Kidney capillary endothelial cell (primary cell): ENCODE measurements at places on chromosomes 3 and 15.

GRCh38 chr15:57195326-57195725, 181.0 kb upstream of the CGNL1 start:
- no peak for DNase-seq

DNA sequence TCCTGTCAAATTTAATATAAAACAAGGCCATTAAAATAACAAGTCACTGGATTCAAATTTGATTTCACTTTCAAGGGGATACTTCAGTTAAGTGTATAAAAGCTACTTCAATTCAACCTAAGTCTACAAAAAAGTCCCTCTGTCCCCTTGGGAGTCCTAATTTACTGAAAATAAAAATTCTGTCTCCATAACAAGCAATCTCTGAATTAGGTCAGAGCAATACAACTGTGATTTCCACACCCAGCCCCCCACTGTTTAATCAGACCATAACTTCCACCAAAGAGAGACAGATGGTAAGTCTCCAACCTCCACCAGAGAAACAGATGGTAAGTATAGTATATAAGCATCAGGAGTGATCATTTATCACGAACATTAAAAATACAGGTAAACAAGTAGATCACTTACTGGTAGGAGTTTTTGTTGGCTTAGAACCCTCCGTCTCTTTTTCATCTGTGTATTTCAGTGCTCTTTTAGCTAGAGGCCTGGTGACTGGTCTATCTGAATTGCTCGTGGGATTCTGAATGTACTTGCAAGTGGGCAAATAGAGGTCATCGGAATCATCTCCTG, 12.1 kb downstream of the SGO1 start:
- no peak for DNase-seq

GRCh38 chr3:186210852-186211500, 102.1 kb upstream of the ETV5 start:
- DNase-seq = no peak

DNA sequence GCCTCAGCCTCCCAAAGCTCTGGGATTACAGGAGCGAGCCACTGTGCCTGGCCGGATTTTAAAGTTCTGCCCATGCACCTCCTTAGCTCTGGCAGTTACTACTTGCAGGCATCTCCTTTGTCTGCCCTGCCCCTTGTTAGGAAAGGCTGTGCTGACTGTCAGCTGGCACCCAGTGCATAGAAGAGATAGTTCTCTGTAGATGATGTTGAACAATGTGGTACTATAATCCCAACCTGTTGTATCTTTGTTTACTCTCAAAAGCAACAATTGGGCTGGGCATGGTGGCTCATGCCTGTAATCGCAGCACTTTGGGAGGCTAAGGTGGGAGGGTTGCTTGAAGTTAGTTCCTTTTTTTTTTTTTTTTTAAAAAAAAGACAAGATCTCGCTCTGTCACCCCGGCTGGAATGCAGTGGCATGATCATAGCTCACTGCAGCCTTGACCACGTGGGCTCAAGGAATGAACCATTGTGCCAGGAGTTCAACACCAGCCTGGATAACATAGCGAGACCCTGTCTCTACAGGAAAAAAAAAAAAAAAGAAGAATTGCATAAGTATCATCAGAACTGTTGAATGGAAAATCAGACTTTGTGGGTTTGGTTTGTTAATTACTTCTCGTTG, 30.6 kb downstream of the FLNB start:
- no peak for DNase-seq

GRCh38 chr3:6771171-6771570, 89.7 kb upstream of the GRM7 start:
- no peak for DNase-seq

DNA sequence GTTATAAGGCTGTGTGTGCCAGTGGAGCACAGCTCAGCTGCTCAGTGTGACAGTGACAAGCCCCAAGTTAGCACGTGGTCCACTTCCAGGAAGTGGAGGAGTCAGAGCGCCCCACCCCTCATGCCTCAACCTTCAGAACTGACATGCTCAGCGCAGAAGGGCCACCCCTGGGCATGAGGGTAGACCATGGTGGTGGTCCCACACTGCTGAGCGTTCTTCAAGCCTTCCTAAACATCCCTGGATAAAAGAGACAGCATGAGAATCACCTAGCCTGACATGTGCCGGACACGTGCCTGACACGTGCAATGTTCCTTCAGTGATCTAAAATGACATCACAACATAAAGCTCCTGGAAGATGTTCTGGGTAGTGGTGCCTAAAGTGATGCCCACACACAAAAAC, 16.8 kb downstream of the ATP10A start:
- no peak for DNase-seq

DNA sequence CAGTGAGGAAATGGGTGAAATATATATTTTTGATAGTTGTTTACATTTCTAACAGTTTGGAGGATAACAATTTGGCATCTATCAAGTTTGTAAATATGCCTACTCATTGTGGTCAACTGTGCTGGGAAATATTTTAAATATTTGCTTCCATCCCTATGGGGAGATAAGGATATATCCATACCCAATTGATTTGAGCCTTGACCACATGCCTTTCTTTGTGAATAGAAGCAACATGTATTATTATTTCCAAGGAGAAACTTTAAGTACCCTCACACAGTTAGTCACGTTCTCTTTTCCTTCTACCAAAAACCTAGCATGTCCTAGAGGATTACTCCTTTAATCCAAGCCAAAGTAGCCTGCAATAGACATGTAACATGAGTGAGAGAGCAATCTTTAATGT, 245.4 kb upstream of the CBLB start:
- no peak for DNase-seq

DNA sequence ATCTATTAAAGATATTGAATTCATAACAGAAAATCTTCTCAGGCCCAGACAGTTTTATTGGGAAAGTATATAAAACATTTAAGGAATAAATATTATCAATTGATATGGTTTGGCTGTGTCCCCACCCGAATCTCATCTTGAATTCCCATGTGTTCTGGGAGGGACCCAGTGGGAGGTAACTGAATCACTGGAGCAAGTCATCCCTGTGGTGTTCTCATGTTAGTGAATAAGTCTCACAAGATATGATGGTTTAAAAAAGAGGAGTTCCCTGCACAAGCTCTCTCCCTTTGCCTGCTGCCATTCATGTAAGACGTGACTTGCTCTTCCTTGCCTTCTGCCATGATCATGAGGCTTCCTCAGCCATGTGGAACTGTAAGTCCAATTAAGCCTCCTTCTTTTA, 160.5 kb downstream of the ANO10 start:
- DNase-seq = no peak

GRCh38 chr3:179449636-179450035, 1.6 kb downstream of the GNB4 start:
- no peak for DNase-seq

DNA sequence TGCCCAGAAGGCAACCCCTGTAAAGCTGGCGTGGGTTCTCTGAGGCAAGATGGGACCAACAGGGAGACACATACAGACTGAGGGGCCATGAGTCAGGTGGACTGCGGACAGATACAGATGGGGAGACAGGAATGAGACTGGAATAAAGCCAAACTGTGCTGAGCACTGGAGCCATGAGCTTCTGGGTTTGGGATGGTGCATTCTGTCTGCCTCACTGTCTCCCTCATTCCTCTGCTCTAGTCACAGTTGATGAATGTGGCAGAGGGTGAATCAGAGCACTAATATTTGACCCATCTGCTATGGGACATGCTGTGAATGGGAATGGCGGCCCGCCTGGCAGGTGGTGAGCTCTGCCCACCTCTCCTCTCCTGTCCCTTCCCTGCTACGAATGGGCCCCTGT, 262.9 kb downstream of the EPHB1 start:
- no peak for DNase-seq

- DNase-seq = no peak
These were observed 241.6 kb downstream of the ZNF621 start for GRCh38 chr3:40766396-40766795.

GRCh38 chr3:185943760-185944106, 5.9 kb upstream of the TRA2B start:
- no peak for DNase-seq

DNA sequence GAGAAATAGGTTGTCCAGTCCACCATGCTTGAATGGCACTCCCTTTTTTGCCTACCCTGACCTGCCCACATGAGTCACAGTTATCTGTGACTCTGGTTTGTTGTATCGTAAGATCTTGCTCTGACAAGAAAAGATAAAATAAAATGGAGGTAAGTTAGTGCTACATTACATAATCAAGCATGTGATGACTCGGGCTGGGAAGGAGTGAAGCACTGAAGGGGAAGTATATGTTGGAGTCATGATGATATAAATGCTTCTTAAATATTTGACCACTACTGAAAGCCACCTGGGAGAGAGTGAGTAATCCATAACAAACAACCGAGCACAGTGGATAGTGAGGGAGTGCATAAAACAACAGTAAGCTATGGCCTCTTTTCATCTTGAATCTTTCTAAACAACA, 124.4 kb downstream of the SHOX2 start:
- no peak for DNase-seq

GRCh38 chr15:31344823-31345605, 18.4 kb downstream of the KLF13 start:
- no peak for DNase-seq

- DNase-seq = no peak
These were observed 7.2 kb downstream of the CLCN2 start for GRCh38 chr3:184354121-184354728.

DNA sequence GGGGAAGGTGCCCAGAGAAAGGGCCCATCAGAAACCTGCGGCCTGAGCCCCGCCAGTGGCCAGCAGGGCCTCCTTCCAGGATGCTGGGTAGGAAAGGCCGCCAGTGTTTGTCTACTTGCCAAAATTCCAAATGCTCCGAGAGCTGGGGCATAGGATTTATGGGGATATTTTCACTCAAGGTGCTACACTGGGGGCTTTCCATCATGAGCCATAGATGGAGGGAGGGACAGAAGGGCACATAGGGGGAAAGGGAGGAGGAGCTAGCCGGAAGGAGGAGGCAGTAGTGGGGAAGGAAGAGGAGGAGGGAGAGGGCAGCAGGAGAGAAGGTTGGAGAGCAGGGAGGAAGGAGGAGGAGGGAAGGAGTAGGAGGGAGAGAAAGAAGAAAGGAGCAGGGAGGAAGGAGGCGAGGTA, 494.7 kb upstream of the PROK2 start:
- DNase-seq = no peak

GRCh38 chr15:101017093-101017754, 98.1 kb downstream of the LRRK1 start:
- no peak for DNase-seq

DNA sequence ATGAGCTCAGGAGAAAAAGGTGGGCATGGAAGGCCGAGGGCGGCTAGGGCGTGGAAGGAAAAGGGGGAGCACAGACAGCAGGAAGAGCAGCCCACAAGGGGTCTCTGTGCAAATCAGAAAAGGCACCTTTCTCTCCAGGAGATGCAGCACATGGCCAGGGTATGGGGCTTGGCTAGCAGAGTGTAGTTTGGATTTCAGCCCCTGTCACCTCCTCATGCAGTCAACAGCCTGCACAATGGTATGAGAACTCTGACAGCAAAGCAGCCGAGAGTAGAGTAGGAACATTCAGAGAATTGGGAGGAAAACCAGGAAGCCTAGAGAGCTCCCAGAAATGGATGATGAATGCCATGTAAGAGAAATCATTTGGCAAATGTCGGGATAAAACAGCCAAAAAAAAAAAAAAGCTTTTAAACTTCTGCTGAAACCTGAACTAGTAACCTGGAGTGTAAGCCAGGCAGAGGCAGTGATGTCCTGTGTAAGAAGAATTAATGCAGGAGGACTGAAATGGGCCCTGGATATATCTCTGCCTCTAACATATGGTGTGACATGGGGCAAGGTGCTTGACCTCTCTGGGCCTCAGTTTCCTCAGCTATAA, 25.7 kb downstream of the FSTL1 start:
- no peak for DNase-seq

- DNase-seq = no peak
These were observed 39.5 kb downstream of the TMEM40 start for GRCh38 chr3:12719541-12719940.

DNA sequence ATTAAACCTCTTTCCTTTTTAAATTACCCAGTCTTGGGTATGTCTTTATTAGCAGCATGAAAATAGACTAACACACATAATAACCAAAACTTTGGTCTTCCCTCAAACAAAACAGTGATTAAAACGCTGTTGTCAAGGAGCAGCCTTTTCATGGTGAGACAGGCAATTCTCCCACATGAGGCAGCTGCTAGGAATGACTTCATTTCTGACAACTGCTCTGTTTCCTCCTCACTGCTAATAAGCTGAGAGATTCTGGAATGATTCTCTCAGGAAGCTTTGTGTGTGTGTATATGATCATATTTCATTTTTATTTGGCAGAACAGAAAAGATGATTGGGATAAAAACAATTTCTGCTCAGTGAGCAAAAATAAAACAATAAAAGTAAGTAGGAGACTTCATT, 580.6 kb upstream of the ADAMTS9 start:
- DNase-seq = peak; percentile 24

DNA sequence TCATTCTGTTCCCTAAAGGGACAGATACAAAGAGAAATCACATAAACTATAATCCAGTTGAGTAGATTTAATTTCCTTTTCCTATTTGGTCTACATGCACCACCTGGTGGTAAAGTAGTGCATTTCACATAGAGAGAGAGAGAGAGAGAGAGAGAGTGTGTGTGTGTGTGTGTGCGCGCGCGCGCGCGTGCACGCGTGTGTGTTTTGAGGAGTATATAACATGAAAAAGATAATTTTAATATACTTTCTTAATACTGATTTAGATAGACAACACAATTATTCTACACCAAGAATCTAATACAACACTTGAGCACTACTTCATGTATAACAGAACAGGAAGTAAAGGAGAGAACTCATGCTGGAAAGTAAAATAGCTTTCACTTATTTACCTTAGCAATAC, 1.1 kb upstream of the FGF7 start:
- peak; percentile 64 for DNase-seq

- DNase-seq = no peak
These were observed 85.7 kb upstream of the TGFBR2 start for GRCh38 chr3:30520699-30521098.

DNA sequence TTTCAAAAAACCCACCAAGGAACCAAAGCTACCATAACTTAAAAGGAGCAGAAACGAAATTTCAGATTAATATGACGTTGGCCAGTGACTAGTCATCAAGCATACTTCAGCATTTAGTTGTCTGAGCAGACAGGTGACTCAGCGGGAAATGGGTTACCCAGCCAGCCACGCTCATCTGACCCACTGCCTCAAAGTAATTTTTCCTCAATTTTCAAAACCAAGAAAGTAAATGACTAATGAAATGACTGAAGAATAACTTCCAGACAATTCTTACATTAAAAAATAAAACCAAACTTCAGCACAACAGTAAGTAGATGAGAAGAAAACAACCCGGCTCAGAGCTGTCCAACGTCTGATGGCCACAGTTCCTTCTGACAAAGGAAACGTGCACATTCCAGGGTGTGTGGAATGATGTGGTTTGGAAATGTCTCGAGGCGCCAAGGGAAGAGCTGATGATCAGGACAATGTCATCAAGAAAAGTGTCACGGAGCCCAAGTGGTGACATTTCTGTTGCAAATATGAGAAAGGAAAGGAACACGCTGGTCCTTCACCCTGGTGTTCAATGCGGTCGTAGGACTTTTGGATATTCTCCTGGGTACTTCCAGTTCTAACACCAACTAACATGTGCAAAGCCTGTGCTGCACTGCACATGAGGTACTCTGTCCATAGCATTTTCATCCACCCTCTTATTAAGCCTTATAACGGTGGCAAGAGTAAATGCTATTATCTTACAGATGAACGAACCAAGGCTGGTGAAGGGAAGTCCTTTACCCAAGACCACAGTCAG, 79.1 kb downstream of the FOXP1 start:
- DNase-seq = peak; percentile 52

GRCh38 chr3:107496855-107497254, 25.9 kb upstream of the BBX start:
- DNase-seq = no peak

- DNase-seq = no peak
These were observed 625.5 kb downstream of the NAALADL2 start for GRCh38 chr3:175484666-175485065.
